ENCODE measurements at places on chromosomes 1 and 21. TPM values are rescaled to one million over a fixed set of nuclear protein-coding genes. Genes with fewer than 3 reads are reported as not detected.

GRCh38 chr1:218683242-218683641 lies 338.1 kb downstream of the TGFB2 start:
- no peaks in the 10 kb centered on the region for H3K4me1 ChIP-seq
- no peak overlapping the region for H3K27ac ChIP-seq
- no peak overlapping the region for H3K4me3 ChIP-seq
- DNase-seq = no peak
- no peaks in the 10 kb centered on the region for H3K27me3 ChIP-seq

DNA sequence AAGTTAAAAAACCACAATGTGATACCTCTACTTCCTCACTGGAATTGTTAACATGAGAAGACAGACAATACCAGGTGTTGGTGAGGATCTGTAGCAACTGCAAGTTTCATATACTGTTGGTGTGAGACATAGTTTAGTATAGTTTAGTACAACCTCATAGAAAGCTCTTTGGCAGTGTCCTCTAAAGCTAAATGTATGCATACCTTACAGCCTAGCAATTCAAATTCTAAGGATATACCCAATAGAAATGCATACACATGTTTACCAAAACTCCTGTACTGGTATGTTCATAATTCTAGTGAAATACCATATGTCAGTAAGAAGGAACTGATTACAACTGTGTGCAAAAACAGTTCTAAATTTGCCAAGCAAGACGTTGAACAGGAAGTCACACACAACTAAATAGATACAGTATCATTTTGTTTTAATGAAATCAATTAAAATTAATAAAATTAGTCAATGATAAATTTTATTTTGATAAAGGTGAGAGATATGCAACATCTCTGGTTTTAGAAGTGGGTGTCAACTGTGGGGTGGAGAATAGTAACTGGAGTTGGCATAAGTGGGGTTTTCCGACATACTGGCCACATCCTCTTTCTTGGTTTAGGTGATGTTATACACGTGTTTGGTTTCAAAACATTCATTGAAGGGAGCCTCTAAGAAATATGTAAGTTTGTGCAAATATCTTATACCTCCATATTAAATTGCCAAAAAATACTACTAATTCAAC lies 450.7 kb downstream of the PTPRC start:
- H3K27ac ChIP-seq = no peak overlapping the region
- H3K4me3 ChIP-seq = no peak overlapping the region
- no peak for DNase-seq
- H3K27me3 ChIP-seq = no peaks in the 10 kb centered on the region
- H3K4me1 ChIP-seq = no peaks in the 10 kb centered on the region

DNA sequence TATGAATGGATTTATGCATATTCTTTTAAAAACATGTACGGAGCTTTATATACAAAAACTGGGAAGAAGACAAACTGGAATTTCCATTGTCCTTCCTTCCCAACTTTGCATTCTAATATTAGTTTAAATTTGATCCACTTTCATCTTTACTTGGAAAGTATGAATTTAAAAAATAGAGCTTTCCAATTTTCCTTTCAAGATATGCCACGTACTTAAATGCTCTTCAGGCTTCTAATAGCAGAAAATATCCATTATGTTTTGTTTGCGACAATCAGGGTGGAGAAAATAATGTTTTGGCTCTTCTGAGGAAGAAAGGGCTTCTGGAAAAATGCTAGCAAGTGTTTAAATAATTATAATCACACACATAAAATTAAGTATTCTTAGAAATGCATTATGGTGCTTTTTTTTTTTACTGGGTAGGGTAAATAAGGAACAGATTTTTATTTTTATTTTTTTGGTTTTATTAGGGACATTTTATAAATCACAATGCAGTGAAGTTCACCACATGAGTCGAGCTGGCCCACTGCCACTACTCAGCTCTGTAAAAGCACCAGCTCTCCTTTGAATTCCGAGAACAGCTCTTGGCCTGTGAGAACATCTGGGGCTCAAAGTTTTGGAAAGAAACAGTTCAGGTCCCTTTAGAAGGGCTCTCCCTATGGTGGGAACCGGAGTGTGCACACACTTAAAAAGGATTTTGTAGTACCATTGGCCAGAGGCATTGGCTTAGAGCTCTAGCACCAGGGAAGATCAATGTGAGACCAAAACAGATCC lies 287.4 kb upstream of the LYPLAL1 start:
- H3K4me1 ChIP-seq = no peaks in the 10 kb centered on the region
- no peak overlapping the region for H3K4me3 ChIP-seq
- H3K36me3 ChIP-seq = no peaks in the 10 kb centered on the region
- H3K27ac ChIP-seq = no peak overlapping the region
- DNase-seq = peak; percentile 66
- H3K27me3 ChIP-seq = no peaks in the 10 kb centered on the region

COL8A2 gene
- 4.5 TPM for total RNA-seq

DNA sequence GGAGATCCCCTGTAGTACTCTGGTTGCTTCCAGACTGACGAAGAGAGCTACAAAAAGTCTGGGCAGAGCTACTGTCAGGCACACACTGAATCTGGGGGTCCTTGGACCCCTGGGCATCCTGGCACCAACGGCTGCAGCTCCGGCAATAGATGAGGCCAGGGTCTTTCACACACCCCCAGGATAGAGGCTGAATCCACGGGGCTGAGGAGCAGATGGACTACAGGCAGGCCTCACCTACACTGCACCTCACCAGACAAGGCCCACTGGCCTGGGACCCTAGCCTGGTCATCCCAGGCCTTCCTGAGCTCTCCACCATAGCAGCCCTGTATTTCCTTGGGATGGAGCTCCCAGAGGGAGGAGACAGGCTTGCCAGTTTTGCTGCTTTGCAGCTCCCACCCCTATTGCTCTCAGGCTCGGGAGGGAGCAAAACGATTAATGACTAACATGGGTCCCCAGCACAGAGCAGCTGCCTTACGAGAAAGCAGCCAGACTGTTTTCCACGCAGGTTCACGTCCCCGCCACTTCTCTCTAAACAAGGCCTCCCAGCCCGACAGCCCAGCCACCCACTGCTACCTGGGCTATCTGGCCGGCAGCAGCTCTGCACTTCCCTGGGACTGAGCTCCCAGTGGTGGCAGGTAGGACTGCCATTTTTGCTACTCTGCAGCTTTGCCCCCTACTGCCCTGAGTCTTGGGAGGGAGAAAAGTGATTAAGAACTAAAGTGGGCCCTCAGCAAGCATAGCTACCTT lies 1022.5 kb upstream of the ADGRL2 start:
- no peaks in the 10 kb centered on the region for H3K4me1 ChIP-seq
- H3K27ac ChIP-seq = no peak overlapping the region
- DNase-seq = no peak
- H3K4me3 ChIP-seq = no peak overlapping the region

DNA sequence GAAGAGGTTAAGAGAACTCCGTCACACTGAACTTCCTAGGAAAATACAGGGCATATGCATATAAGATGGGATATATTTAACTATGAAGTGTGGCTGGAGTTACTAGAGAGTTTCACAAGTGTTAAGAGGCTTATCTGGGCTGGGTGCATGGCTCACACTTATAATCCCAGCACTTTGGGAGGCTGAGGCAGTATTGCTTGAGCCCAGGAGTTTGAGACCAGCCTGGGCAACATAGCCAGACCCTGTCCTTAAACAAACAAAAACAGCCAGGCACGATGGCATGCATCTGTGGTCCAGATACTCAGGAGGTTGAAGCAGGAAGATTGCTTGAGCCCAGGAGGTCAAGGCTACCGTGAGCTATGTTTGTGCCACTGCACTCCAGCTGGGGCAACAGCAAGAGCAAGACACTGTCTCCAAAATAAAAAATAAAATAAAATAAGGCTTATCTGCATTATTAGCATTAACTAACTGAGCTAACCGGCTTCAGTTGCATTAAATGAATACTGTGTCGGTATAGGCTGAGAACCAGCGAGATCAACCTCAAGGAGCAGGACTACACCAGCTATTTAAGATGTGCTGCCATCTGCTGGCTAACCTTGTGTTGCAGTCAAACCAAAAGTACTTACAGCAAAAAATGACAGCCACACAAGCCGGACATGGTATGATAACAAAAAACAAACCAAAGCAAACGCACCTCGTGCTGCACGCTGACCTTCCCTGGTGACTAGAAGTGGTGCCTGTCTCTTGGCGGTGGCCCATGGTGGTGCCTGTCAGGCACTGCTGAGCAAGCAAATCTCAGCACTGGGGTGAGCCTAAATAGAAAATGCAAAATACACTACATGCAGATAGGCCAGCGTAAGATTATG lies 19.7 kb upstream of the RBBP5 start:
- no peak overlapping the region for H3K27ac ChIP-seq
- H3K4me1 ChIP-seq = no peaks in the 10 kb centered on the region
- peak; percentile 87 for DNase-seq
- H3K27me3 ChIP-seq = no peaks in the 10 kb centered on the region

- no peaks in the 10 kb centered on the region for H3K4me1 ChIP-seq
- no peak overlapping the region for H3K4me3 ChIP-seq
- no peaks in the 10 kb centered on the region for H3K36me3 ChIP-seq
- H3K27ac ChIP-seq = no peak overlapping the region
- no peak for DNase-seq
- H3K27me3 ChIP-seq = no peaks in the 10 kb centered on the region
These were observed 35.2 kb upstream of the RGS8 start for GRCh38 chr1:182719553-182719952.

DNA sequence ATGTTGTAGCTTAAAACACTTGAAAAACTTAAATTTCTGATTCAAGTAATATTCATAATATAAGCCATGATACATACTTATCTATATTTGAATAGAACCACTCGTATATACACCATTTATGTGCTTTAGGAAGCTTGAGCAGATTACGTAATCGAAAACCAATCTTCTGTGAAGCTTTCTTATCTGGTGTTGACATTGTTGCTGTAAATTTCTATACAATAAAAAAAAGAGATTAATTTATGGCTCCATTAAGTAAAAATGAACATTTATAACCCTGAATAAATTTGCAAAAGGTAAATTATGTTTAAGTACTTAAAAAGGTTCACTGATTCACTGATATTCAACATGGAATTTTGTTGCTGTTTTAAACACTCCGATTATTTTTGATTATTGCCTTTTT lies 21.4 kb downstream of the LIN9 start:
- H3K36me3 ChIP-seq = no peaks in the 10 kb centered on the region
- no peak overlapping the region for H3K4me3 ChIP-seq
- no peak for DNase-seq
- H3K27me3 ChIP-seq = no peaks in the 10 kb centered on the region
- no peak overlapping the region for H3K27ac ChIP-seq

SYT14 gene
- not detected for total RNA-seq

SPATA17 gene
- total RNA-seq = 3.0 TPM

DNA sequence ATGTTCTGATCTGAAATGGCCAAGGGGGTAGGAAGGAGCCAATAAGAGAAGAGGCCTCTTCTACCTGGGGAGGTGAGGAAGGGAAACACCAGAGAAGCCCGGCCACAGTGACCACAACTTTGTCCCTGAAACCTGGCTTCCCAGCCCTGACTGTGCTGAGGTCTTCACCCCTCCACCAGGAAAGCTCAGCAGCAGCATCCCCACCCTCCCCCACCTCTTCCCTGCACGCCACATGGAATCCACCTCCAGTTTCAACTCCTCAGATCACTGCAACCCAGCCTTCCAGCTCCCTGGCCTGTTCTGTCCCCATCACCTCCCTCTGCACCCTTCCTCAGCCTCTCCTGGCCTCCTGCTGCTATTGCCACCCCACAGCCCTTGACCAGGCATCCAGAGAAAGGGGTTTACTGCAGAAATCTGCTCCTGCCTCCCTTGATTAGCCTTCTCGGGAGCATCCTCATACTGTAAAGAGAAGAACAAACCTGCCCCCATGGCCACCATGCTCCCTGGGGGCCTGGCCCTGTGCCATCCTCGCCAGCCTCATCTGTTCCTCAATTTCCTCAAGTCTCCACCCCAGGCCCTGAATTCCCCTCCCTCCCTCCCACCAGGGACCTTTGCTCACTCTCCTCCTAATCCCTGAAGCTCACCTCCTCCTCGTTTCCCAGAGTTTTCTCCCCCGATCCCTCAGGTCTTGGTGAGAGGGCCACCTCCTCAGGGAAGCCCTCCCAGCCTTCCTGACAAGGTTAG lies 450.9 kb downstream of the MATN1 start:
- no peaks in the 10 kb centered on the region for H3K4me1 ChIP-seq
- DNase-seq = no peak
- no peaks in the 10 kb centered on the region for H3K36me3 ChIP-seq
- no peak overlapping the region for H3K27ac ChIP-seq

BSND gene
- not detected for total RNA-seq

GRCh38 chr1:245375789-245376460 lies 221.1 kb downstream of the KIF26B start:
- H3K4me3 ChIP-seq = no peak overlapping the region
- no peaks in the 10 kb centered on the region for H3K36me3 ChIP-seq
- no peaks in the 10 kb centered on the region for H3K4me1 ChIP-seq
- H3K27ac ChIP-seq = no peak overlapping the region
- DNase-seq = no peak
- no peaks in the 10 kb centered on the region for H3K27me3 ChIP-seq

HORMAD1 gene
- not detected for total RNA-seq

RUNX1 gene
- total RNA-seq = 3.8 TPM

GRCh38 chr1:24442764-24443163 lies 27.2 kb downstream of the NIPAL3 start:
- H3K36me3 ChIP-seq = no peaks in the 10 kb centered on the region
- no peaks in the 10 kb centered on the region for H3K27me3 ChIP-seq
- no peak overlapping the region for H3K27ac ChIP-seq
- no peak overlapping the region for H3K4me3 ChIP-seq

KCTD3 gene
- total RNA-seq = 12.5 TPM

- H3K4me1 ChIP-seq = no peaks in the 10 kb centered on the region
- no peak overlapping the region for H3K27ac ChIP-seq
- H3K36me3 ChIP-seq = no peaks in the 10 kb centered on the region
- H3K27me3 ChIP-seq = no peaks in the 10 kb centered on the region
- DNase-seq = no peak
- H3K4me3 ChIP-seq = no peak overlapping the region
These were observed 100.3 kb upstream of the C1orf87 start for GRCh38 chr1:60173729-60174505.

- no peaks in the 10 kb centered on the region for H3K36me3 ChIP-seq
- H3K4me3 ChIP-seq = no peak overlapping the region
- no peaks in the 10 kb centered on the region for H3K27me3 ChIP-seq
- no peak overlapping the region for H3K27ac ChIP-seq
- DNase-seq = no peak
These were observed 9.4 kb downstream of the LAPTM5 start for GRCh38 chr1:30748098-30748698.

GRCh38 chr1:53377438-53377841 lies 49.6 kb upstream of the LRP8 start:
- peaks cover 19% of the 10 kb centered on the region for H3K4me1 ChIP-seq
- no peak for DNase-seq
- no peaks in the 10 kb centered on the region for H3K27me3 ChIP-seq
- H3K4me3 ChIP-seq = no peak overlapping the region

S100A7A gene
- total RNA-seq = not detected

GRCh38 chr1:17874231-17874630 lies 119.1 kb downstream of the ACTL8 start:
- H3K27ac ChIP-seq = no peak overlapping the region
- H3K4me1 ChIP-seq = peaks cover 13% of the 10 kb centered on the region
- no peaks in the 10 kb centered on the region for H3K36me3 ChIP-seq
- DNase-seq = no peak
- H3K27me3 ChIP-seq = no peaks in the 10 kb centered on the region

Data from right atrium auricular region (tissue), 2 donors.